Activated CD4-positive, alpha-beta T cell treated with anti-CD3 and anti-CD28 coated beads, Interleukin-2, amount 50 U/mL, for 48 hours (primary cell): ENCODE measurements at places on chromosomes 11 and 22.
A peak's percentile ranks its signal among the peaks of the same experiment; 100 is the strongest.

- no peak for DNase-seq
These were observed 754.6 kb downstream of the TBC1D22A start for GRCh38 chr22:47517062-47517461.

- no peak for DNase-seq
These were observed 27.3 kb downstream of the STK33 start for GRCh38 chr11:8566613-8567210.

- DNase-seq: no peak
These were observed 267.0 kb downstream of the TBC1D22A start for GRCh38 chr22:47029244-47030074.

GRCh38 chr22:37746366-37747079 is 49.7 kb downstream of the TRIOBP start:
- peak; percentile 33 for DNase-seq

DNA sequence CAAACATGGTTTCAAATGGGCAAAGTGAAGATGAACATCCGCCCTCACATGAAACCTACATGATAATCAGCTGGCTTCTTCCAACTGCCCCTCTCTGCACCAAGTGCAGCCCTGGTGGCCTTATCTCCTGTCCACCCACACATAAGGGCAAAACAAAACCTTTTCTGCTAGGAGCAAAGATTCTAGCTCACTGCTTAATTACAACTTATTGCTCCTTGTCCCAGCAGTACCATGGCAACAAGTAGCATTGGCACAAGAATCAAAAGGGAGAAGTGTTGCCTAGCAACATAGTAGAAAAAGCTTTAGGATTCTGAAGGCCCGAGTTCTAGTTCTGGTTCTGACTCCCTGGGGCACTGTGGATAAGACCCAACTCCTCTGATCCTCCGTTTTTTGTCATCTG is 68.7 kb upstream of the BMAL1 start:
- no peak for DNase-seq

GRCh38 chr11:12280838-12281565 is 96.4 kb upstream of the PARVA start:
- no peak for DNase-seq

GRCh38 chr11:6586434-6587359 is 16.7 kb downstream of the RRP8 start:
- DNase-seq: no peak

DNA sequence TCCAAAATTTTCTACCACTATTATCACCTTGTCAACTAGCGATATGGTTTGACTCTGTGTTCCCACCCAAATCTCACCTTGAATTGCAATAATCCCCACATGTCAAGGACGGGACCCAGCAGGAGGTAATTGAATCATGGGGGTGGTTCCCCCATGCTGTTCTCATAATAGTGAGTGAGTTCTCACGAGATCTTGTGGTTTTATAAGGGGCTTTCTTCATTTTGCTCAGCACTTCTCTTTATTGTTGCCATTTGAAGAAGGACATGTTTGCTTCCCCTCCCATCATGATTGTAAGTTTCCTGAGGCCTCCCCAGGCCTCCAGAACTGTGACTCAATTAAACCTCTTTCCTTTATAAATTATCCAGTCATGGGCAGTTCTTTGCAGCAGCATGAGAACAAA is 73.5 kb upstream of the ZC3H12C start:
- no peak for DNase-seq

- peak; percentile 5 for DNase-seq
These were observed 125.1 kb downstream of the TIMP3 start for GRCh38 chr22:32926600-32926999.

- DNase-seq: no peak
These were observed 52.8 kb upstream of the CCDC188 start for GRCh38 chr22:20203552-20204201.

- no peak for DNase-seq
These were observed 1307.5 kb upstream of the TENM4 start for GRCh38 chr11:80748207-80748925.

- no peak for DNase-seq
These were observed 17.9 kb upstream of the RRAS2 start for GRCh38 chr11:14376920-14377319.

DNA sequence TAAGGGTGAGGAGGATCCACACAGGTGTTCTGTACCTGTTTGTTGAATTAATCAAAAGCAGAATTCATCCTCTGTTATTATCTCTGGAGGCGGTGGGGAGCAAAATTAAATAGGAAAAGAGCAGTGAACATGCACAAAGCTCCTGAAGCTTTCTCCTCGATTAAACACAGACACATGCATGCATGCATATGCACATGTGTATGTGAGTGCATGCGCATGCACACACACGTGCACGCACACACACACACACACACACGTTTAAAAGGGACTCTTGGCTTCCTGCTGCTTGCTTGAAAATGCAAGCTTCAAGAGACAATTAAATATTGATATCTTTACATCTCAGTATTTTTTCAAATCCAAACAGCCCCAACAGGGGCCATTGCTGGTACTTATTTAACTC is 462.1 kb downstream of the BUD13 start:
- DNase-seq: no peak

GRCh38 chr11:89433278-89433677 is 57.9 kb downstream of the NOX4 start:
- no peak for DNase-seq

DNA sequence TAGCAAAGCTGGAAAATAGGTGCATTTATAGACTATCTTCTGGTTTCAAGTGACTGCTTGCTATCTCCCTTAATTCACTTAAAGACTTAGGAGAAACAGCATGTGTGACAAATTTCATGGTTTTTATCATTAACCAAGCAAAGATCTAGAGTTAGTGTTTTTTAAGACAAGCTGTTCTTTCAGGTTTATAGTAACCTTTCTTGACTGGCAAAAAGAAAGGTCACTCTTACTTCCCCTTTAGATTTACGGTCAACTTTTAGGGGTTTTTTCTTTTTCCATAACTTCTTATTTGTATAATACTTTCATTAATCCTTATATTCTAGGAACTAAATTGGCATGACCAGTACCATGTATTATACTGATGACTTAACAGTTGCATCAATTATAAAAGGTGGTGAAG is 46.6 kb downstream of the KDM2A start:
- DNase-seq: no peak

- DNase-seq: no peak
These were observed 7.1 kb downstream of the TRIOBP start for GRCh38 chr22:37703906-37704305.

DNA sequence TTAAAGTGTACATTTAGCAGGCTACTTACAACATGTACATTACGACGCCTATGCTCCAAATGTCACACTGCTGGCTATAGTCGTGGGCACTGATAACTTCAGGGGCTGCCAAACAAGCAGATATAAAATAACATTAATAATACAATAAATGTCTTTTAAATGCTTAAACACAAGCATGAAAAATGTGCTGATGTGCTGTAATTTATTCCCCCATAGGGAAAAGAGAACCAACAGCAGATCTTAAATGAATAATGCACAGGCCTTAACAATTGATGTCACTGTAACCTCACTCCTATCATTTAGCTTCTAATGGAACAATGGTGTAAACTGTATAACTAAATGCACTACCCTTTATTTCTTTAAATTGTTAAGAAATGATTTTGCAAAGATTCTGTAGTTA is 153.4 kb downstream of the STK33 start:
- no peak for DNase-seq

GRCh38 chr11:112589155-112589554 is 328.5 kb upstream of the PLET1 start:
- DNase-seq: no peak

DNA sequence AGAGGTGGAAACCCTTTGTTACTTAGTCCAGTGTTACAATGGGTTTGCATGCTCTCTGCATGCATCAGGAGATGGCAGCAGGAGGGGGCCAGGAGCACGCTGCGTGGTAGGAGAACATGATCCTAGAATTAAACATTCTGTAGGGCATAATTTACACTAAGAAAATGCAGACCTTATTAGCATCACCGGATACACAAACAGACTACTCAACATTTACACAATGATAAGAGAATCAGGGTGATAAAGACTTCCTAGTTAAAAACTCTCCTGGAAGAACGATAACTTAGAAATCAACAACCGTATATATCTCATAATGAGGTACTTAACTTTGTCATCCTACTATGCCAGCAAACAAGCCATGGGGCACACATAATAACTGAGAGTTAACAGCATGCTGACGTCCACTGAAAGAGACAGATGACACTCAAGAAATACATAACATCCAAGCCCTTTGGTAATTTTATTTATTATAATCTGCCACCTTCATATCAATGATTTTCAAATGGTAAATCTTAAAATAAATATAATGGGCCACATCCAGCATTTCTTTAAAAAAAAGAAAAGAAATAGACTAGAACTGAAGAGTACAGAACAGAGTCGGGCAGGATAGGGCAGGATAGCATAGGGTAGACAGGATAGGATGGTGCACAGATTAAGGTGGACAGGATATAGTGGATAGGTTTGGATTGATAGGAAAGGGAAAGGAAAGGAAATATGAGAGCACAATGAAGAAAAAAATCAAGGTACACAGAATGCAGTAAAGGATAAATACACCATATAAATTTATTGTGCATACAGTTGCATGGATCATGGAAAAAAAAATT is 27.5 kb downstream of the CADM1 start:
- DNase-seq: no peak

DNA sequence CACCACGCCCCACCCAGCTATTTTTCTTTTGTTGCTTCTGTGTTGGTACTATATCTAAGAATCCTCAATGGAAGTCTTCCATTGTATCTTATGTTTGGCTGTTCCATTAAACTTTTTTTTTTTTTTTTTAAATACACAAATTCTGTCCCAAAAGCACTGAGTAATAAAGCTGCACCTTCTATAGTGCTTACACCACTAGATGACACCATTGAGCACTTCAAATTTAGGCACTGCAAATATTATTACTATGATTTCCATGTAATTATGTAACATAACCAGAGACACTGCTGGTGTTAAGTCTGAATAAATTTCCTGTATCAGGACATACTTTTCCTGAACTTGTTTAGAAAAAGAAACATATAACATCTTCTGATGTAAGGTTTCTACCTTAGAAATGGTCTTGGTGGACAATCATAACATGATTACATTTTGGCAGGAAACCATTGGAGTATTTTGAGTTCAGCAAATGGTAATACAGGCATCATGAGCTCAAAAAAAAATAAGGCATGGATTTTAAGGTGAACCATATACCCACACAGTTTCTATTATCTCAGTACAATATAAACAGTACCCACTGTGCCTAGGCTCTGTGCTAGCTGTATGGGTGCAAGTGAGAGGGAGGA is 110.5 kb downstream of the ATG16L2 start:
- DNase-seq: no peak
